ENCODE measurements at places on chromosomes 1 and 21.
A peak's percentile ranks its signal among the peaks of the same experiment; 100 is the strongest.

- DNase-seq: no peak
These were observed 36.8 kb downstream of the TRIM11 start for GRCh38 chr1:228369608-228370438.

- peak; percentile 24 for DNase-seq
These were observed 117.5 kb downstream of the PRDM16 start for GRCh38 chr1:3186526-3186921.

DNA sequence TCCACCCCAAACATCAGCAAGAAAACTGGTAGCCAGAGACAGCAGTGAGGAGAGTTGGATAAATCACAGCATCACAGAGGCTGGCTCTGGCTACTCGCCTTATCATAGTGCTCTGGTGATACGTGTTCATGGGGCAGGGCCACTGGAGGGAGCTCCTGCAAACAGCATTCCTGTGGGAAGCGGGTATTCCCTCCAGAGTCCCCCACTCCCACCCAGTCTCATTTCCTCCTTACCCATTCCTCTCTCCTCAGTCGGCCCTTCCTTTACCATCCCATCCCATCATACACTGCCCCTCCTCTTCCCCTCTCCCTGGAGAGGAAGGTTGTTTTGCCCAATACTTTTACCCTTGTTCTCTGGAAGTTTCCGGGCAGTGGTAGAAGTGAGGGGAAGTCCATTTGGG is 7.1 kb downstream of the NHLH2 start:
- DNase-seq: no peak

DNA sequence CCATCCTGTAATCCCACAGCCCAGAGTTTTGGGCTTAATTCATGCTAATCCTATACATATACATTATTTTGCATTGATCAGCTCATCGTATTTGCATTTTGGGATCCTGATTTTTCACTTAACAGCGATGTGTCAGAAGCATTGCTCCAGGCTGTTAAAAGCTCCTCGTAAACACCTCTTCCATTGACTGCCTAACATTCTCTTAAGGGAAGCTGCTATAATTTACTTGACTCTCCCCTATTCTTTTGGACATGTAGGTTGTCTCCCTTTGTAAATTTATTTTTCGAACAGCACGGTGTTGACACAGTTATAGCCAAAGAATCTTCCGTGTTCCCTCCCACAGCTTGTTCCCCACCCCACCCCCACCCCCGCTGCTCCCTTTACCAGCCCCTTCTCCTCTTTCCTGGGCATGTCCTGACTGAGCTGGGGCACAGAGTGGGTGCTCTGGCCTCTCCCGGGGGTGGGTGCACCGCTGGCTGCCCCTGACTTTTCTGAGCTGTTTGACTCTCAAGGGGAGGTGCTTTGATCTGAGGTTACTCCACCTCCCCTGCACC is 22.8 kb downstream of the LDLRAP1 start:
- DNase-seq: peak; percentile 30

- DNase-seq: no peak
These were observed 114.9 kb upstream of the HIVEP3 start for GRCh38 chr1:42033629-42034028.

GRCh38 chr1:180837020-180837419 is 75.7 kb upstream of the KIAA1614 start:
- no peak for DNase-seq

DNA sequence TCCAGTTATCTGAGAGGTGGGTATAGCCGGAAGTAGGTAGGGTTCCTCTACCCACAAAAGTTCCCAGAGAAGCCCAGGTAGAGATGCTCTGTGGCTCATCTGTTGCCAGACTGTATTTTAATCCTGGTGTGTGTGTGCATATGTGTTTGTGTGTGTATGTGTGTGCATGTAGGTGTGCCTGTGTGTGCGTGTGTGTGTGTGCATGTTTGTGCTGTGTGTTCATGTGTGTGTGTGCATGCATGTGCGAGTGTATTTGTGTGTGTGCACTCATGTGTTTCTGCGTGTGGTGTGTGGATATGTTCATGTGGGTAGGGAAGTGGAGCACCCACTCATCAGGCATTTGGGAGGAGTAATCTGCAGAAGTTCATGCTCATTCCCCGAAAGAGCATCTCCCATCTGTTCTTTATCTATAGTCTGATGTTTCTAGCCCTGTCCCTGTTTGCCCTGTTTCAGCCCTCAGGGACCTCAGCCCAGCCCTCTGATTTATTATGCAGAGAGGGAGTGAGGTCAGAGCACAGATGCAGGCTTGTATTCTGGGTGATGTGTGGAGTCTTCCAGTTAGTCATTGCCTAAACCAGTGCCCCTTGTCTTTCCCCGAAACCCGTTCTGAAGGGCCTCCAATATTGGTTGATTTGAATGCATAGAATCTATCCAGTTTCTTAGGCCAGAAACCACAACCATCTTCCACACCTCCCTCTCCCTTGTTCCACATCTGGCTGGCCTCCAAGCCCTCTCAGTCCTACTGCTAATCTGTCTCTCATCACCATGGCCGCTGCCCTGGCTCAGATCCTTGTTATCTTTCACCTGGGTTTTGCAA is 69.1 kb downstream of the DISC1 start:
- DNase-seq: no peak

- DNase-seq: no peak
These were observed 48.5 kb downstream of the FH start for GRCh38 chr1:241470908-241471590.

GRCh38 chr1:6163973-6164617 is 16.0 kb downstream of the CHD5 start:
- DNase-seq: no peak

Data from T47D (cell line).